ENCODE measurements at places on chromosomes 3 and 15.

- peak; percentile 78 for DNase-seq
These were observed 34.9 kb downstream of the ABHD2 start for GRCh38 chr15:89123181-89123525.

- DNase-seq, result no peak
These were observed at the start of gene CX3CR1 for GRCh38 chr3:39279745-39280517. CX3CR1 (minus strand) TSS chr3:39280036; CDS start chr3:39266509, 13,527 bp downstream.

DNA sequence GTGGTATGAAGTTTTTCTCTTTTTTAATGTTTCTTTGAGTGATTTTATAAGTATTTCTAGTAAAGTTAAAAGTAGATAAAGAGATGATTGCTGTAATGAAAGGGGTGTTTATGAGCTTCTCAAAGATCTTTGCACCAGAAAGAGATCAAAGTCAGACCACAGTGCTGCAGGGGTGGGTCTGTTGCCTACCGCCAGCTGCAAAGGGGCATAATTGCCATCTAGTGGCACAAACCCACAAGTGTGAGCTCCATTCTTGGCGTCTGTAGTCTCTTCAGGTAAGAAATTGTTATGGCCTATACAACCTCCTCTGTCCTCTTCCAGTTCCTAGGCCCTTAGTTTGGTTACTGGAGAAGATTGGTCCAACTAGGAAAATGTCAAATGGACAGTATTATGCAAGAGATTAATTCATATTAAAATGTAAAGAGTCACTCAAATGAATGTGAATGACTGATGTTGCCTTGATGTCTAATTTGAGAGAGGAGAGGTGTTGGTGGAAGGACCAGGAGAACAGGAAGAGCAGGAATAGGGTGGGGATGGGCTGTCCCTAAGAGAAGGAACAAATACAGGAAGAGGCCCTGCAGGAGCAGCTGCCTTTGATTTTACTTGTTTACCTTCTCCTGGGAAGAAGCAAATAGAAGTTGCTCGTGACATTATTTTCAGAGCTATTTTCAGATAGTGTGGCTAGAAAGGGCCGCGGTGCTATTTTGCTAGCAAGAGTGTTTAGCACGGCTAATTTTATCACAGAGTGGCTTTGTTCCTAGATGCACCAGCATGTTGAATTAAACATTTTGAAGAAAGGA is 53.0 kb upstream of the GSK3B start:
- DNase-seq, result no peak

DNA sequence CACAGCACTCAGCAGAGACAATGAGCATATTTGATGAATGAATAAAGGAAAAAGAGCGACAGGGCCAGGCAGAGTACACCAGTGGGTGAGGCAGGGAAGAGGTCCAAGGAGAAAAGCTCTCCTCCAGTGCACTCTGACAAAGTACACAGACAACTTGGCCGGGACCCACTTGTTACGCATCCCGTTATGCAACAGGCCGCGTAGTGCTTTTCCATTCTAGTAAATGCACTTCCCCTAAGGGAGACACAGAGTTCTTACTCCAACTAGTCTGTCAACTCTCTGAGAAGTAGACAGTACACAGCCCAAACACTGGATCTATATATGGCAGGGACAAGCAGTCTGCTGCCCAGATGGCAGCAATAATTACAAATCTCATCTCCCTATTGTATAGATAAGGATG is 18.5 kb downstream of the LARP6 start:
- no peak for DNase-seq

- DNase-seq, result peak; percentile 40
These were observed 1141.6 kb downstream of the IGSF11 start for GRCh38 chr3:117893001-117893400.

GRCh38 chr3:21803604-21804003 is 52.6 kb upstream of the ZNF385D start:
- DNase-seq, result no peak

DNA sequence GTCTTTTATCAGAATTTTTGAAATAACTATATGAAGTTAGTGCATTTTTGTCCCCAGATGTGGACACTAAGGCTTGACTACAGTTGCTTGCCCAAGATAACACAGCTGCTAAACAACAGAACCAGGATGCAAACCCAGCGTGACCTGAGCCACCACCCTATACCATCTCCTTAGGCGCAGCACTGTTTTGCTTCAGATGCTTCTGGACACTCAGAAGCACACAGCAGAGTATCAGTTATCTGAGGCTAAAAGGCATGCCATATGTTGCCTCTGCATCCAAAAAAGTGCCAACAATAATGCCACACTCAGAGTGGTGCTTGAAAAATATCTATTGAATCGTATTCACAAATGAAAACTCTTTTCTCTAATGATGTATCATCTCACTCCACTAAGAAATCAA is 24.5 kb downstream of the KCNMB2 start:
- DNase-seq, result no peak

DNA sequence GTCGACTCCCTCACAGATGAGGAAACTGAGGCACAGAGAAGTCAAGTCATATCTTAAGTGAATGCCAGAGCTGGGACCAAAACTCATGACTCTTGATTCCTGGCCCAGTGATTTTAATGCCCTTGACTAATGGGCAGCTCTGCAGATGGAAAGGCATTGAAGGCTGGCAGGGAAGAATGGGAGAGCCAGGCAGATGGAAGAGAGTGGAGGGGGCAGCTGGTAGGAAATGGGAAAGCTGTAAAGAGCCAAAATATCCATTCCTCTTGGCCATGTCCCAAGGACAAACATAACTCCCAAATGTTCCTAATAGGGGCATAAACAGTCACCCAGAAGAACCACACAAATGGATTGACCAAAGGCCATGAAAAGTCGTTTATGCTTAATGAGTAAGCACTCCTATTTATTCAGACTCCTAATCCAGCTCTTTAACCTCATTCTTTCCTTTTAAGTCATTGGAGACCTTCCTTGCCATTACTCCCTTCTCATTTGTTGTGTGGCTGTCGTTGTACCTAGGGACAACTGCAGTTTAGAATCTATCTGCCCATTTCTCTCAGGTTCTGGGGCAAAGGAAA is 330.5 kb upstream of the ROPN1 start:
- DNase-seq, result peak; percentile 20

DNA sequence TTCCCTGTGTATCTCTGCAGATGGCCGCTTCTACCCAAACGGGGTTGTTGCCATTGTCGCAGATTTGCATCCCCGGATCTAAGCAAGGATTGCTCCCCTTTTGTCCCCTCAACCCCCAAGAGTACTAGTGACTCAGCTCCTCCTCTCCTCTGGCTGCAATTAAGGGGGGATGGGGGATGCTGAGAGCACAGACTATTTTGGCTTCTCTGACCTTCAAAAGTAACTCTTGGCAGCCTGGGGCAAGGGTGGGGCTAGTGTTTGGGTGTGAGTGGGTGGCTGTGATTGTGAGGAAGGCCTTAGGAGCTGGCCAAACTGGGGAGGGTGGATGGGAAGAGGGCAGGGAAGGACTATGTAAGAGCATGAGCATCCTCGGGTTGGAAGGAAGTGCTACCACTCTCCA is 1.2 kb upstream of the MAP1A start:
- no peak for DNase-seq

- no peak for DNase-seq
These were observed 81.7 kb downstream of the CCNL1 start for GRCh38 chr3:157078131-157078810.
